Naive thymus-derived CD8-positive, alpha-beta T cell (primary cell): ENCODE measurements at places on chromosomes 5 and 9. TPM values are rescaled to one million over a fixed set of nuclear protein-coding genes. Genes with fewer than 3 reads are reported as not detected.

Gene CTSV
- not detected for total RNA-seq

Gene KIF4B
- total RNA-seq: not detected

Gene KCNN2
- total RNA-seq: not detected

DNA sequence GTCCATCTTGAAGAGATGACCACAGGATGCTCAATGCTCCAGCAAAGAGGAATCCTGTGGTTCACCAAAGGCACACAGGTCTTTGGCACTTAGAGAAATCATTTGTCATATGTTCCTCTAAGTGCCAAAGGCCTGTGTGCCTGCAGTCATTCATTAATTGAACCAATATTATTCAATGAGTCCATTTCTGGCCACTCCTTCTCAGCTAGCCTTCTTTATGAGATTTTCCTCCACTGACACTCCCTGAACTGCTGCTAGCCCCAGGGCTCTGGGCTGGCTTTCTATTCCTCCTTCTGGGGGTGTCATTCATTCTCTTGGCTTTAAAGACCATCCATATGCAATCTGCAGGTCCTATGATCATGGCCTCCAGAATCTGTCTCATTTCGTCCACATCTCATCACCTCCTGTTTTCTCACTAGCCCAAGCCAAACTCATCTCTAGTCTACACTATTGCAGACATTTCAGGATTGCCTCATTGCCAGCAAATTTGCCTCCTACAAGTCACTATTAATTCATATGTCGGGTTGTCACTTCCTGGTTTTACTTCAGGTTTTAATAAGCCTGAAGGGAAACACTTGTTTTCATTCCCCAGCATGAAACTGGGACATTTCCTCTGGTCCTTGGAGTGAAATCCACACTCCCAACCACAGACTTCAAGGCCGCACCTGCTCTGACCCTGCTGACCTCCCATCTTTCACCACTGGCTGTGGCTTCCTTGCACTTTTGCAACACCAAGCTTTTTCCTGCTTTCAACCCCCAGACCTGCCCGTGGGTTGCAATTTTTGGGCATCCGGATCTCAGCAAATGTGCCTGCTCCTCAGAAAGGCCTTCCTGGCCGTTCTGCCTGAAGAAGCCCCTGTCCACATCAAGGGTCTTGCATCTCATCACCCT is 35.1 kb downstream of the KCNIP1 start:
- no peak for DNase-seq

- no peak for DNase-seq
Measured at GRCh38 chr9:6905850-6906375, 148.1 kb downstream of the KDM4C start.

- no peak for DNase-seq
Measured at GRCh38 chr5:111255169-111255568, 31.0 kb downstream of the CAMK4 start.
